ENCODE measurements at places on chromosomes 7 and 10.

GRCh38 chr10:75417522-75417927, 13.9 kb upstream of the LRMDA start:
- no peak for DNase-seq

- no peak for DNase-seq
Measured at GRCh38 chr7:100567751-100568175, 5.9 kb downstream of the SAP25 start.

GRCh38 chr10:88421590-88421989, 161.5 kb downstream of the RNLS start:
- no peak for DNase-seq

- DNase-seq, result no peak
Measured at GRCh38 chr7:116315293-116315692, 105.0 kb downstream of the TES start.

- no peak for DNase-seq
Measured at GRCh38 chr10:132650611-132651250, 113.1 kb downstream of the INPP5A start.

DNA sequence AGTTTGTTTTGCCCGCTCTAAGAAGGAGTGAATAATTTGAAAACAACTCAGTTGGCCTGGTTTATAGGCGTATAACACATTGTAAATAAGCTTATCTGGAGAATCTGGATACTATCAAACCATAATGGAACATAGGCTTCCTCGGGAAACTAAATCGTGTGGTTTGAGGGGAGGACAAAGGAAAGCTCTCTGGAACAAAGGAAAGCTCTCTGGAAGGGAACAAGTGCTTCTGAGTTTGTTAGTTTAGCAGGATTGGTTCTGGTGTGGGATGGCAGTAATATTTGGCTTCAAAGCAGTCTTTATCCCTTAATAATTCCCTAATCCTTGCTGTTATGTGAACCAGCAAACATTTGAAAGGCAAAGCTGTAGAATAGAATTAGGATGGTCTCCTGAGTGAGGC, 15.0 kb upstream of the SLK start:
- no peak for DNase-seq

- no peak for DNase-seq
Measured at GRCh38 chr7:45143616-45144015, 14.0 kb upstream of the RAMP3 start.

DNA sequence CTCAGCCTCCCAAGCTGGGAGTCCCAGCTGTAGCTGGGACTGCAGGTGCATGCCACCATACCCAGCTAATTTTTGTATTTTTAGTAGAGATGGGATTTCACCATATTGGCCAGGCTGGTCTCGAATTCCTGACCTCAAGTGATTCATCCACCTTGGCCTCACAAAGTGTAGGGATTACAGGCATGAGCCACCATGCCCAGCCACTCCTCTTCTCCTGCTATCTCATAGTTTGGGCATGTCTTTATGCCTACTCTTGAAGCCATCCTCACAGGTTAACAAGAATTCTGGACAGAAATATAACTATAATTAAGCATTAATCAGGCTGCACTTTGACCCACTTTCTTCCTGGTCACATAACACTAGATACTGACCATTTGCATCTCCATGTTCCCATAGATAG, 28.6 kb upstream of the C10orf67 start:
- DNase-seq, result no peak

- no peak for DNase-seq
Measured at GRCh38 chr10:78266741-78267469, 233.2 kb downstream of the RPS24 start.

DNA sequence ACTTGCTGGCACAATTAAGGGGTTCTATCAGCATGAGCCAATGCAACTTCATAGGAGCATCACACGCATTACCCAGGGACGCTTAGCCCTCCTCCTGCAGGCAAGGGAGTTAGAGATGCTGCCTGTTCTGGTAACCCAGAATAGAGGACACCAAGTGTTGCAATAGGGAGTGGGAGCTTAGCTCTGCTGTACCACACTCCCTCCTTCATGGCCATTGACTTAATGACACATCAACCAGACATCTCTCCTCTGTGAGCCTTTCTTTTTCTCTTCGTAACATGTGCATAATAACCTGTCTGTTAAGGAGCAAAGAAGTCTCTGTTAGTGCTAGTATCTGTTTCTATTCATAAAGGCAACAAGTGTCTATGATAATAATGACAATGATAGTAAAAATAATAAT, 282.4 kb downstream of the SORCS3 start:
- DNase-seq, result no peak

DNA sequence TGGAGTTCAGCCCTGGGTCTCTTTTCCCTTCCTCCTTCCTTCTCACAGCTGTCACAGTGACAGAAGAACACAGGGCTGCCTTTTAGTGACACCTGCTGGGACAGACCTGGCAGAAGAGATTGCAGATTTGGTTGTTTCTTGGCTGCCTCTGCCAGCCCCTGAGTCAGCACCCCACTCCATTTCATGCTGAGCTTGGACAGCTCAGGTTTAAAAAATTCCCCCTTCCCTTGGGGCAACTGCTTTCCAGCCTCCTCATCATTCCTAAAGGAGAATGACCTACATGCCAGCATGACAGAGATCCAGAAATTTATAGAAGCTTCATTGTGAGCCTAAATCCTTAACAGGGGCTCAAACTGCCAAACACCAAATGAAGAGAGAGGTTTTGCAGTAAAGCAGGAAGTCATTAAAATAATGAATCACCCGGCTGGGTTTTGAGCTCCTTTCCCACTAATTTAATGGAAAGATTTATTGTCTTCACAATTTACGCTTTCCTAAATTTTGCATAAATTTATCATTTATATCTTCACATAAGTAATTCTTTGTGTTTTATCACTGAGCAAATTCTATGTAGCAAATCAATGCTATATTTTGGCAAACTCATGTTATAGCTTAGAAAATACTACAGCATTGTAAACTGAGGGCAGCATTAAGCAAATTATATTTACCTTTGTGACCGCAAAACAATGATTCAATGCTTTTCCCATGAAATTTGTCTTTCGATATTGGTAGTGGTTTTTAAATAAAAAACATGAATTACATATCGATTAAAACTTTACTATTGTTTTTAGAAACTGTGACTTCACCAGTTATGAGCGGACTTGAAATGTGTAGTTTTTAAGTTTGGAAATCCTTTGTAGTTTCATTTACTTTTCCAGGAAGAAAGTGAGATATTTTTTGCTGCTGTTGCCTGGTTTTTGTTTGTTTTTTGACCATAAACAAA, 399.5 kb upstream of the ANKRD30A start:
- DNase-seq, result no peak

DNA sequence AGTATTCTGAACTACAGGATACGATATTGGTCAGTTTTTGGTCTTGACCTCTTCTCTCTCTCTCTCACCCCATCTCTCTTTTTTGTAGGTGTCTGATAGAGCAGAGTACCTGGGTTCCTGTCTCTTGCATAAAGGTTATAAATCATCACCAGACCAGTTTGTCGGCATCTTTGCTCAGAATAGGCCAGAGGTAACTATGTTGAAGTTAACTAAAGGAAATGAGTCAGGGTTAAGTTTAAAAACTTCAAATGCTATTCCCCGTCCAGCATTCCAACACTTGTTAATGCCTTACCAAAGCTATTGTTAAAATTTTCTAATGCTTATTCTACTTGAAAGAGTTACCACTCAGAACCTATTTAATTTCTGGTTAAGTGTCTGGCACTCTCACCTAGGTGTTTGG, 30.7 kb downstream of the ACSL5 start:
- DNase-seq, result no peak

DNA sequence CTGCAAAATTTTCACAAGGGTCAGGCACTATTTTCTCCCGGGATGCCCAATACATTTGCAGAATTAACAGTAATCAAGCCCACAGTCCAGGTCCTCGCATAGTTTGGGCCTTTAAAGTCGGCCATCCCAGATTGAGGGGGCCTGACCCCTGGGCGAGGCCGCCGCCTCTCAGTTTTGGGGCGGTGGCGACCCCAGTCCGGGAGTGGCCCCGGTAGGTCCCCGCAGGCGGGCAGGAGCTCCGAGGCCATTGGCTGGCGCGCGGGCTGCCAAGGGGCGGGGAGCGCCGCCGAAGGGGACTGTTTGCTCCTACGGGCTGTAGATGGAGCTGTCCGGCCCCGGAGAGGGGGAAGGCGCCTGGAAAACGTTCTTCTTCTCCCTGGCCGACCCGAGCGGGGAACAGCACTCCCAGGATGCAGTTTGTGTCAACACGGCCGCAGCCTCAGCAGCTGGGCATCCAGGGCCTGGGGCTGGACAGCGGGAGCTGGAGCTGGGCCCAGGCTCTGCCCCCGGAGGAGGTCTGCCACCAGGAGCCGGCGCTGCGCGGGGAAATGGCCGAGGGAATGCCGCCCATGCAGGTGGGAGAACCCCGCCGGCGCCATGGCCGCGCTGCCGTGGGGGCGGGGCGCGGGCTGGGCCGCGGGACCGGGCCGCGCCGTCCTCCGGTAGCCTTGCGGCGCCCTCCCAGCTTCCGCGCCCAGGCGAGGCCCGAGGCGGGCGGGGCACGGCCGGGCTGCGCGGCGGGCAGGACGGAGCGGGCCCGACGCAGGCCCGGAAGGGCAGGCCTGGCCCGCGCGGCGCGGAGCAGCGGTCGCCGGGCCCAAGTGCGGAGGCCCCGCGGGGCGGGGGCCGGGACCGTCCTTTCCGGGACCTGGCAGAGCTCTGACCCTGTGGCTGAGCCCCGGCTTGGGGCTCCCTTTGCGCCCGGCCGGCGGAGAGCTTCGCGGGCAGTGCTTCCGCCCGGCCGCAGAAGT, at the start of gene ZNF282:
TSS of gene ZNF282 (plus strand) at position 367 of the 971 bp plus-strand sequence. CDS start at position 411, 44 bp downstream.
- DNase-seq, result peak; percentile 76

DNA sequence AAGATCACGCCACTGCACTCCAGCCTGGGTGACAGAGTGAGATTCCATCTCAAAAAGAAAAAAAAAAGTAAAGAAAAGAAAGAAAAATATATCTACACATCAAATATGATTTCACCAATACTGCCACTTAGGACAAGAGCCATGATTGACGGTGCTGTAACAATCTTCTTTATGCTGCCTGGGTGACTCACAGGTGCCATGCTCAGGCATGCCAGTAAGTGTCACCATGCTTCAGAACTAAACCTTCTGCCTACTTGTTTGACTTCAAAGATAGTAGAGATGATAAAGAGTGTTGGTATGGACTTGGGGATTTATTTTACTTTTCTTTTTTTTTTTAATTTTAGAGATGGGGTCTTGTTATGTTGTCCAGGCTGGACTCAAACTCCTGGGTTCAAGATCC, 33.6 kb upstream of the DNMBP start:
- DNase-seq, result no peak

DNA sequence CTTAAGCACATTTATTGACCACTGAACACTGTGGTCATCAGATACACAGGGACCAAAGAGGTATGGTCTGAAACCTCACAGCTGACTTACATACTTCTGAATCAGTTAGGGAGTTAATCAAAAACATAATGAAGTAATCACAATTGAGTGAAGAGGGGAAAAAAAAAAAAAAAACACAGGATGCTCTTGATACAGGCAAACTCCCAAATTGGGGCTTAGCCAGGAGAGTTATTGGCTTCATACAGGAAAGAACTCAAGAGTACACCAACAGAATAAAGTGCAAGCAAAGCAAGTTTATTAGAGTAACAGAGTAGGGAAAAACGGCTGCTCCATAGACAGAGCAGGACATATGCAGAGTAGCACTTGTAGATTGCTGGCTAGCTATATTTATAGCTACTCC, 917.0 kb downstream of the CNTNAP2 start:
- DNase-seq, result no peak

- DNase-seq, result no peak
Measured at GRCh38 chr10:88041243-88042159, 178.1 kb downstream of the PTEN start.

GRCh38 chr10:43737003-43737402, 88.3 kb upstream of the ZNF32 start:
- DNase-seq, result no peak

- DNase-seq, result no peak
Measured at GRCh38 chr10:79266543-79267312, 80.5 kb upstream of the PPIF start.

DNA sequence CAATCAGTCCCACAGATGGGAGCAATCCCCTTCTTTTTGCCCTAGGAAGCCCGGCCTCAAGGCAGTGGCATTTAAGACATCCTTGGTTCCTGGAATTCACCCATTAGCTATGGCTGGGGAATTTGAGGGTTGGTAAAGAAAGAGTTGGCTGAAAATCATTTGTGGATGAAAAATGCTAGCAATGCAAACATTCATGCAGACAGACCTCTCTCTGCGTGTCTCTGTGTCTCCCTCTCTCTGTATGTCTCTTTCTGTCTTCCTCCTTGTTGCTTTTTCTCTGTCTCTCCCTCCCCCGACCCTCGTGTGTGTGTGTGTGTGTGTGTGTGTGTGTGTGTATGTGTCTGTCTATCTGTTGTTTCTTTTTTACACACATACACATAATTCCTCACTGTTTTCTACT, 19.4 kb downstream of the LDB3 start:
- DNase-seq, result no peak

- DNase-seq, result no peak
Measured at GRCh38 chr7:95871075-95871848, 98.9 kb downstream of the DYNC1I1 start.

DNA sequence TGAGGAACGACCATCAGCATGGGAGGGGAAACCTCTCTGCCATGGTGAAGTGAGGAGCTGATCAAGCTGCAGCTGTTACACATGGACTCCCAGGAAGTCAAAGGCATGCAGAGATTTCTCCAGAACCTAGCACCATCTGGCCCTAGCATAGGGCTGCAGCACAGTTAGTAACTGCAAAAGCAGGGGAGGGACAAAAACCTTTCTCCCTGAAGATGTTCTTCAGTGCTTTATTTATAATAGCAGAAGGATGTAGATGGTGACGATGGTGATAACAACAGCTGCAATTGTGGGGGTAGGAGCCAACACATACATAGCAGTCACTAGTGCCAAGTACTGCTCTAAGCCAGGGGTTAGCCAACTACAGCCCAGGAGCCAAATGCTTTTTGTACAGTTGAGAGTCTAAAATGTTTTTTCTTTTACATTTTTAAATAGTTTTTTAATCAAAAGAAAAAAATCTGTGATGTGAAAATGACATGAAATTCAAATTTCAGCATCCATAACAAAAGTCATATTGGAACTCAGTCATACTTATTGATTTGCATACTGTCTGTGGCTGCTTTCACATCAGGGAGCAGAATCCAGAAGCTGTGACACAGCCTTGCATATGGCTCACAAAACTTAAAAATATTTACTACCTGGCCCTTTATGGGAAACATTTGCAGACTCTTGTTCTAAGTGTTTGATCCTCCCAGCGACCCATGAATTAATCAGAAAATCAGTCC, 299.5 kb downstream of the ELMO1 start:
- DNase-seq, result no peak

- no peak for DNase-seq
Measured at GRCh38 chr7:112053737-112054069, 152.5 kb downstream of the DOCK4 start.
